ENCODE measurements at places on chromosomes 7 and 10. TPM values are rescaled to one million over a fixed set of nuclear protein-coding genes. Genes with fewer than 3 reads are reported as not detected.

ARL4A gene
- 57.3 TPM for total RNA-seq

GFRA1 gene
- total RNA-seq, result not detected

CACNA2D1 gene
- 24.0 TPM for total RNA-seq

ALOX5 gene
- total RNA-seq, result 0.17 TPM

SPDYE5 gene
- total RNA-seq, result not detected

OPALIN gene
- not detected for total RNA-seq

SAP25 gene
- not detected for total RNA-seq

ASB15 gene
- total RNA-seq, result not detected

TIAL1 gene
- total RNA-seq, result 47.8 TPM

TSPAN12 gene
- 3.2 TPM for total RNA-seq

ZCWPW1 gene
- 1.7 TPM for total RNA-seq

FOXI2 gene
- not detected for total RNA-seq

PNLIPRP2 gene
- not detected for total RNA-seq

HOXA10 gene
- 4.3 TPM for total RNA-seq

IL15RA gene
- 2.2 TPM for total RNA-seq

LOXL4 gene
- total RNA-seq, result not detected

SNX13 gene
- total RNA-seq, result 35.5 TPM

ADAM12 gene
- total RNA-seq, result 0.26 TPM

NODAL gene
- total RNA-seq, result 0.51 TPM

PPP1R17 gene
- not detected for total RNA-seq

LRRD1 gene
- total RNA-seq, result not detected

CC2D2B gene
- not detected for total RNA-seq

AKR1B15 gene
- not detected for total RNA-seq

HOXA2 gene
- 0.50 TPM for total RNA-seq

PTPN20 gene
- total RNA-seq, result 19.3 TPM

EVX1 gene
- total RNA-seq, result not detected

TSPAN33 gene
- 1.9 TPM for total RNA-seq

CALML5 gene
- not detected for total RNA-seq

SEMA3A gene
- total RNA-seq, result 12.8 TPM

ASAH2 gene
- total RNA-seq, result 1.2 TPM

PTF1A gene
- not detected for total RNA-seq

CYP3A4 gene
- total RNA-seq, result not detected

LIPF gene
- total RNA-seq, result not detected

MTURN gene
- total RNA-seq, result 9.7 TPM

ZNF503 gene
- total RNA-seq, result 33.7 TPM

CFTR gene
- not detected for total RNA-seq

AMPH gene
- under 0.01 TPM for total RNA-seq

ERVW-1 gene
- total RNA-seq, result not detected

NME8 gene
- total RNA-seq, result not detected

SLC37A3 gene
- 29.2 TPM for total RNA-seq

Data from mammary epithelial cell (primary cell).